ENCODE measurements at places on chromosomes 6 and 20.

- DNase-seq: no peak
Observed at GRCh38 chr20:59258221-59258621, 42.2 kb upstream of the EDN3 start.

- no peak for DNase-seq
Observed at GRCh38 chr6:23977706-23978105, 148.3 kb upstream of the NRSN1 start.

DNA sequence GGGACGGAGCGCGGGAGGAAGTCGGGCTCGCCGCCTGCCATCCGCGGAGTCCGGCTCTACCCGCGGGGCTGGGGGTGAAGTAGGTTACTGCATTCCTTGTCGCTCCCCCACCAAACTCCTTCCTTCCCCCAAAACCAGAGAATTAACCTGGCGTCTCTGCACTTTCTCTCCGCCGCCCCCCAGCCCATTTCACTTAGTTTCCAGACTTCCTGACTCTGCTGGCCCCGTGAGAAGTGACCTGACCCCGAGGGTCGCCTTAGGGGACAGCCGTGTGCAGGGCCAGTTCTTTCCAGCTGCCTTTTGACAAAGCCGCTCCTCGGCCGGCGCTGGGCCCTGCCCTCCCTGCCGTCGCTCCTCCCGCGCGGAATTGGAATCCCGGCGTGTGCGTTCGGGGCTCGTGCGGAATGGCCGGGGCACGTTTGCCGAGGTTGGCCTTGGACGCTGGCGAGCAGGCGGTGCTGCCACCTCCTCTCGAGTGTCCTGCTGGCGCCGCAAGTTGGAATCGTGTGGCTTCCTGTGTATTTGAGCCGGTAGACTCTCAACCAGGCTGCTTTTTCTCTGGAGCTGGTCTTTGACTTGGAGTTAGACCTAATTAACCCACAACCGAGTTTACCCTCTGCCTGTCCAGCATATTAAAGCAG is 650 bp downstream of the DCBLD1 start:
- peak; percentile 63 for DNase-seq

DNA sequence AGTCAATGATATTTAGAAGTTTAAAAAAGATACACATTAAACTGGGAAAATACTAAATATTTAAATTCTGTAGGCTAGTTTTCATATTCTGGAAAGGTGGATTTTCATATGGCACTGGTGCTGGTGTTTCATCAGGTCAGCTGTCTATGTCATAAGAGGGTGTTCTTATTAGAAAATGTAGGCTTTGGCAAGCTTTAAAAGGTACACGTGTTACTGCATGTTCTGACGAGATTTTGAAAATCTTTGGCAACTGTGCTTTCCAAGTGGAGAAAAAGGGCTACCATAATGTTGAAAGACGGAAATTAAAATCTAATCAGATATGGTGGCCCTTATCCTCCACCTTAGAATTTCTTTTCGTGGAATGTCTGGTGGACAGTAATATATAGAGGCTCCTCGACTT is 30.0 kb downstream of the SLC22A3 start:
- DNase-seq: no peak

DNA sequence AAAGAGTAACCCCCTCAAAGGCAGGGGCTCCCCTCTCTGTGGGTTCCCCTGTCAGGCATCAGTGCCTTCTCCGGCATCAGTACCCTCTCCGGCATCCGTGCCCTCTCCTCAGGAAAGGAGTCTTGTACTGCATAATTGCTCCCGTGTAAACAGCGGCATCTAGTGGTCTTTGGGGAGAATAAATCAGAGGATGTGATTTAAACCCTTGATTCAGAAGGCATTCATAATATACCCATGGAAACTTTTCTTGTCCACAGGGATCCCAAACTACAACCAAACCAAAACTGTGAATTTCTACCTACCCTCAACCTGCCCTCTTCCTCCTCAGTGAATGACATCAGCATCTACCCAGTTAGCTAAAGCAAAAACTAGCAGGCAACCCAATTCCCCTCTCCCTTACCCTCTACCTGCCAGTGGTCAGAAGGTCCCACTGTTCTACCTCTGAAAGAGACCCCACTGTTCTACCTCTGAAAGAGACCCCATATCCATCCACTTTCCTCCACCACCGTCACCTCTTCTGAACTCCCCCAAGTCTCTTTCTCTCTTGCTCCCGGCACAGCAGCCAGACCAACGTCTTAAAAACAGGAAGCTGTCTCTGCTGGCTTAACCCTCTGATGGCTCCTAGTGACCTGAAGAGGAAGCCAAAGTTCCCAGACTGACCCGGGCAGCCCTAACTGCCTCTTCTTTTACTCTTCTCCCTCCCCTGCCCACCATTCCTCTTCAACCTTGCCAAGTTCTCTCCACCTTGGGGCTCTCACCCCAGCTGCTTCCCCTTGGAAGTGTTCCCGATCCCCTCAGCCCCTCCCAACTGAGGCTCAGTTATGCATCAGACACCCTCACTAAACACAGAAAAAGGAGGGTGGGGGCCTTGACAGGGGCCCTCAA is 27.2 kb downstream of the UBE2V1 start:
- peak; percentile 78 for DNase-seq

DNA sequence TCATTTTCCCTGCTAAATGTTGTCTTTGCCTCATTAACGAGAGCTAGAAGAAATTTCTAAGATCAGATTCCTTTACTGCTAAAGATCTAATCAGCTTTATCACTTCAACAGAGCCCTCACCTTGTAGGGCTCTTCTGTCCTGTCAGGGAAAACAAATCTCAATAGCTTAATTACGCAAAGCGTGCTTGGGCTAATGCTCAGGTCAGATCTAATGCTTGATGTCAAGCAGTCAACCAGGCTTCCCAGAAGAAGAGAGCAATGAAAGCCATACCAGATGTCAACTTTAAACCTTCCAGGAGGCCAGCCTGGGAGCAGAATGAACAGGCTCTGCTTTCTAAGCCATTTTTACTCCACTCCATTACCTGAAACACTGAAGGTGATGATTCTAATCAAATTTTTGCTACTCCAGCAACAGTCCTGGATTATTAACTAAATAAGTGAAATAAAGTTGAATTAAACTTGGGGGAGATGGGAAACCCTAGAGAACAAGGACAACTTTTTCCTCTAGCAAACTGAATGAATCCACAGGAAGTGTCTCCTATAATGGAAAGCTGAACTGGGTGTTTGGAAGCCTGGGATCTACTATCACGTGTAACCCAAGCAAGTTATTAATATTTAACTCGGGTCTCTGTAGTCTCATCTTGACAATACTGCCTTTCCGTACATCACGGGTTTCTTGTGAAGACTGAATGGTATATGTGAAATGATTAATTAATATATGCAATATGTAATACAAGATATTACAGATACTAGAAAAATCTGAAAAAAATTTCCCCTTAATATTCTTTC is 273.7 kb downstream of the PTPRK start:
- DNase-seq: no peak

DNA sequence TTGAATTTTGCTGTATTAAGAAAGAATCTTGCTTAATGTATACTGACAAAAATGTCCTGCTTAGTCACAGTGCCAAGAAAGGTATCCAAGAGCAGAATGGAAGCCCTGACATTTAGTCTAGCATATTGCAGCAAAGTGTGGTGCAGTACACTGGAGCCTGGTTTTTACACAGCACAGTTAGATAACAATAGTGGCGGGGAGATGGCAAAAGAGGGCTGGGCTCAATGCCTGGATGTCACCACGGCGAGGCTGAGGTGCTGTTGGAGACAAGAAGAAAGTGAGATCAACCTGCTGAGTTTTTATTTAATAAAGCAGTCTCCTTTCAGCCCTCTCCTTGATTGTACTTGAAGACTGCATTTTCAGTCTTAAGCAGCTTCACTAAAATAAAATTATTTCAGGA is 426.0 kb downstream of the LMBRD1 start:
- DNase-seq: no peak

- DNase-seq: no peak
Observed at GRCh38 chr6:44156494-44157151, 2.0 kb upstream of the CAPN11 start.

DNA sequence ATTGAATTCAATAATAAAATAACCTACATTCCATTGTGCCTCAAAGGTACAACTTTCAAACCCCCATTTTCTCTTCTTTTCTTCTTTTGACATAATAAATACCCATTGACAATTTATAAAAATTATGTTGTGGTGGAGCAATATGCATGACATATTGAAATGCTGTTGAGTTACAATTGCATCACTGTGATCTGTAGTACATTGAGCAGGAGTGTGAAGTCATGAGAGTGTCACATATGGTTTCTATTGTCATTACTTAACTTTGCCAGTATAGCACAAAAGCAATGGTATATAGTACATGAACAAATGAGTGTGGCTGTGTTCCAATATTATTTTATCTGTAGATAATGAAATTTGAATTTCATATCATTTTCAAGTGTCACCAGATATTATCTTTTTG is 441.3 kb downstream of the GJA1 start:
- no peak for DNase-seq

DNA sequence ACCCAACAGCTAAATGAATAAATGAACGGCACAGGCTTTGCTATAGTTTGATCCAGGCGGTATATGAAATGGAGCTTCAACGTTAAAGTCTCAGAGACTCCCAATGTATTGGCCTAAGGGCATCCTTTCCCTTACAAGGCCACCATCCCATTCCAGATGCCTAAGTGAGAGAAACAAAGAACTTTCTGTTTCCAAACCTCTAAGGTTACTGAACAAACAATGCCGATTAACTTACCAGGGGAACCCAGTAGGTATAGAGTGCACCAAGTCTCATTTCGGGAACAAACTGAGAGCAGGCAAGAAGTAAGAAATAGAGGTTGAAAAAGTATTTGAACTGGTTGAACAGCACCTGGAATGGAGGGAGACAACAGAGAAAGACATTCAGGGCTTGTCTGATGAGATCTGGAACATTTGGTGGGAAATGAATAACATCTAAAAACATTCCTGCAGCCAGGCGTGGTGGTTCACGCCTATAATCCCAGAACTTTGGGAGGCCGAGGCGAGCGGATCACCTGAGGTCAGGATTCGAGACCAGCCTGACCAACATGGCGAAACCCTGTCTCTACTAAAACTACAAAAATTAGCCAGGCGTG is 42.5 kb downstream of the ATP9A start:
- DNase-seq: no peak

DNA sequence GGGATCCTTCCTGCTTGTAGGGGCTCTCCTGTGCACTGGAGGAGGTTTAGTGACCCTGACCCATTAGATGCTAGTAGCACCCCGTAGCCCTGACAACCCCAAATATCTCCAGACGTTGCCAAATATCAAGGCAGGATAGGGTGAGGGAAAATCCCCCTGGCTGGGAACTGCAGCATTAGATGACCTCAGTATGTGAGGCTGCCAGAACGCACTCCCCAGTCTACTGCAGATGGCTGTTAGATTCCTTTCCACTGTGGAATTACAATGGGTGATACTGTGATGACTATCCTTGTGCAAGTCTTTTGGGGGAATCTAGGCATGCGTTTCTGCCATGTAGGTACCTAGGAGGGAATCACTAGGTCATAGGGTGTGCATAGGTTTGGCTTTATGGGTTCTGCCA is 226.3 kb upstream of the KCNG1 start:
- DNase-seq: no peak

DNA sequence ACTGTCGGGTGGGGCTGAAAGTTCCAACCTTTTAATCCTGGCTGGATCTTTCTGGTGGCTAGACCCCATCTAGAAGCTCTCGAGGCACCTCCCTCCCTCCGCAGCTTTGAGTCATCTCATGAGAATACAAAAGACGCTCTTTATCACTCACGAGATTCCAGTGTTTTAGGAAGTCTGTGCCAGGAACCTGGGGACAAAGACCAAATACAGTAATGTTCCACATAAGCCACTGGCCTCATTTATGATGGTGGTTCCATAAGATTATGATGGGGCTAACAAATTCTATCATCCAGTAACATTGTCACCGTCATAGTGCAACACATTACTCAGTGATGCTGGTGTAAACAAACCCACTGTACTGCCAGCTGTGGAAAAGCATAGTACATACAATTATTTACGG is 48.7 kb downstream of the NCOA7 start:
- DNase-seq: no peak

DNA sequence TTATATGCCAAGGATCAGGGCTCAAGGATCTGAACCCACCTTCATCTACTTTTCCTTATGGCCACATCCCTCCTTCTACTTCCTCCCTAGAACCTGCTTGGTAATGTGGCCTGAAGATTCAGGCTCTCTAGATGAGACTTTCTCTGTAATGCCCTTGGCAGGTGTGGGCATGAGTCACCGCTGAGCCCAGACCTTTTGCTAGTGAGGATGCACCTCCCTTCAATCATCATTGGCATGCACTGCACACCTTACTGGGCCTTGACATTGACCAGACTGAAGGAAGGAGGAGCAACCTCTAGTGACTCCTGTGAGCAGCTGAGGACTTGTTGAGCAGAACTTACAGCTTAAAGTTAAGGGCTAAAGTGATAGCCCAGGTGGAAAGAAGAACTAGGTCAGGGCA is 405.3 kb downstream of the MAFB start:
- DNase-seq: no peak

- peak; percentile 46 for DNase-seq
Observed at GRCh38 chr6:132357120-132357519, 44.2 kb downstream of the MOXD1 start.

All from AG08395 (cell line).